Stimulated activated CD4-positive, alpha-beta T cell treated with anti-CD3 and anti-CD28 coated beads, Interleukin-12 subunit alpha, Interleukin-12 subunit beta, amount 100 ng/mL, for 24 hours (primary cell): ENCODE measurements at places on chromosomes 11 and 22.

DNA sequence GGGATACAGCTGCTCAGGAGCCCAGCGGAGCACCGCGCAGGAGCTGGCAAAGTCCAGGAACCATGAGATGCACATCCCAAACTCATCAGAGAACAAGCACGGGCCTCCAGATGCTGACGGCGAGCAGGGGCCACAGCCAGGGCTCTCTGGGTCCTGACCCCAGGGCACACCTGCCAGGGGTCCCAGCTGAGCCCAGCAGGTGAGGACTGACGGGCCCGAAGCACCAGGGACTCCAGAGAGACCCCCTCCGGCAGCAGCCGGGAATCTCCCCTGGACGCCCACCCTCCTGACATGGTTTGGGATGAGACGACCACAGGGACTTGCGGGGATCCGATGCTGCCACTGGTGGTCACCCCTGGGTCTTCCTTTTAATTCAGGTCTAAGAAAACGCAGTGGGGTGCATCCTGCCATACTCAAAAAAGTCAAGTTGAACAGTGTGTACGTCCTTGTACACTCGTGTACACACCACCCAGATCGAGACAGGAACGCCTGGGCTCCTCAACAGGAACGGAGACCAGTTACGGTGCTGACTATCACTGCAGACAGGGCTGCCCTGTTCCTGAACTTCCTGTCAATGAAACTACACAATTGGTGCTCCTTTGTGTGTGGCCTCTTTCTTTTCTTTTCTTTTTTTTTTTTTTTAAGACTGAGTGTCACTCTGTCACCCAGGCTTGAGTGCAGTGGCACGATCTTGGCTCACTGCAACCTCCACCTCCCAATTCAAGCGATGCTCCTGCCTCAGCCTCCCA is 21.9 kb downstream of the TTLL8 start:
- DNase-seq, result no peak

DNA sequence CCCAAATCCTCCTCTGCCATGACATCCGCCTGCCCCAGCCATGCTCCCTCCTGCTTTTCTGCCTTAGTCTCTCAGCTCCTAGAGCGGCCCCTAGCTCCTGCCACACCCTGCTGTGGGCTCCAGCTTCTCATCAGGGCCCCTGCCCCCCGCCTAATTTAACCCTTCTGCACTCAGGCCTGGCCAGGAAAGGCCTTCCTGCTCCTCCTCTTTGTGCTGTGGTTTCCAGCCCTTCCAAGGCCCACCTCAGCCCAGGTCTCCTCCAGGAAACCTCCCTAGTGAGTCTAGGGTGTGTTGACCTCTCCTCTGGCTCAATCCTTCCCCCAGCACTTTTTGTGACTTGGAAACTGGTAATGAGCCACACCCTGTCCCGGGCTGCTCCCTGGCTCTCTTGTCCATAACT is 11.3 kb downstream of the PTPN5 start:
- no peak for DNase-seq

DNA sequence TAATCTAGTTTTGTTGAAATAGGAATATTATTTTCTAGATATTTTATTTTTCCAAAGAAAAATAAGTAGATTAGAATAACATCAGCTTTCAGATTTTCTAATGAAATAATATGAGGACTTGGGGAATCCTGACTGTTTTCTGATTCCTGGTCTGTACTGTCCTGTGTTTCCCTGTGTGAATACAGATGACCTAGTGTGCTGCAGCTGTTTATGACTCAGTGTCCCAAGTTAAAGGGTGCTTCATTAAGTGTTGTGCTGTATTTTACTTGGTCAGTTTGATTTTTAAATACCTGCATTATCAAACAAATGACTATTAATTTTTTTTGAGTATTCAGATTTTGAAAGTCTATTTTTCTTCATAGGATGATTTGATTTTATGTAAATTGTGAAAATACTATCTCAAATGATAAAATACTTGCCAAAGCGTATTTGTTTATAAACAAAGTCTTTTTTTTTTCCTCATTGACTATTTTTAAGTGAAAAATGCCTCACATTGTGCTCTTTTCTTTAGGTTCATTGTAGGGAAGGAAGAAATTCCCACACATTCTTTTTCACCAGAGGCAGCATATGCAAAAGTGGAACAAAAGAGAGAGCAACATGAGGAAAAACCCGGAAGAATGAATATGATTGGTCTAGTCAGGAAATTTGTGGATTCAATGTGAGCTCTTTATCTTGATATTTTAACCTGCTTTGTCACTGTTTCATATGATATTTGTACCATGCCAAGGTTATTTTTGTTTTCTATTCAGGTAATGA is 264.2 kb downstream of the TMEM135 start:
- DNase-seq, result no peak

GRCh38 chr11:125168918-125169456 is 4.4 kb downstream of the PKNOX2 start:
- no peak for DNase-seq

DNA sequence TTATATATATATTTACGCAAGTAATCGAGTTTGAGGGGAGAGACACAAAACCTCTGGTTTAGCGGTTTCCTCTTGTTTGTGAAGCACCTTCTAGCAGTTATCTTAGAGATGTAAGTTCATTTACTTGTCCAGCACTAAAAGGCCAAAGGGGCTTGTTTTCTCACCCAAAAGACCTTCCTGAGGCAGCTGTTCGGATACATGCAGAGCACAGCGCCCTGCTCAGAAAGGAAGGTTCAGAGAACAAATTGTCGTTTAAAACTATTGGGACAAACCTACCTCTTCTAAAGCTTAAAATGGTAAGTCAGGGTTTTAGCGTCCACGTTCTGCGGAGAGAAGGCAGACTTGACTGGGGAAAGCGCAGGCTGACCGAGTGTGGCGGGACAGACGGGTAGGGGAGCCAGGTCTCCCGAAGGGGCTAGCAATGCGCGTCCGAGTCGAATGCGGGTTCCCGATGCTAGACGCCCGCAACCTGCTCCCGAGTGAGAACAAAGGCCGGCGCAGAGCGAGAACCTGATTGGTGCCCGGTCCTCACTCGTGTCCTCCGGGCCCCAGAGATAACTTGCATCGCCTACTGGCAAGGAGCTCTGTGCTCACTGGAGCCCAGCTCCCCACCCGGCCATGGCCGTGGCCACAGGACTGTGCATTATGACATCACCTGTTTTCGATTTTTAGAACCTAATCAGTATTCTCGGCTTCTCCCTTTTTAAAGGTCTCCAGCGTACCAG is 1.0 kb upstream of the SESN3 start:
- DNase-seq, result peak; percentile 47

DNA sequence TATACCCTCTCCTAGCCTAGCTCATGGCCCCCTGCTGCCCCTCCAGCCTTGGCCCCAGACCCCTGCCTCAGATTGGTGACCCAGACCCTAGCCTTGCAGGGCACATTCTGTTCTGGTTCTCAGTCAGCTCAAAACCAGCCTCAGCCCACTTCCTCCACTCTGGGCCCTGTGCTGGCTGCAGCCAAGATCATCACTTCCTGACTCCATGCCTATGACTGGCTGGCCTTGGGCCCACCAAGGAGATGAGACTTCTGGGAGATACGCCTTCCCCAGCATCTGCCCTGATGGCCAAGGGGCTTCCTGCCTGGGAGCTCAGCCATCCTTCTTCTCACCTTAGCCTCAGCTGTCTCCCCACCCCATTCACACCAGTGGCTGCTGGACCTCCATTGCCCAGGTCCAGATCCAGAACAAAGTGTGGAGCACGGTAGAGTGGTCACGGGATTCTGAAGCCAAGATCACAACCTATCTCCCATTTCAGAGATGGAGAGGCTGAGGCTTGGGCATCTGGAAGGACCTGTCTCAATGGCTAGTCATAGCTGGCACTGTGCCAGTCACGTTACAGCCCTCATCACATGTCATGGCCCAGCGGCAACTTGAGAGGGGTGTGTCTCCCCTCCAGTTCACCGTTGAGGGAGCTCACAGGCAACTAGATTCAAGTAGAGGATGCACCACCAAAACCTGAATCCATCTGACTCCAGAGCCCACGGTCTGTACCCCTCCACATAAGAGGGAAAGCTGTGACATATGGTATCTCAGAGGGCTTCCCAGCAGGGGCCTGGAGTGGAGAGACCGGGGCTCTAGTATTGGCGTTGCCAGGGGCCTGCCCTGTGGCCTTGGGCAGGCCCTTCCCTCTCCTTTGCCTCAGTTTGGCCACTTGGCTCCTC is 43.0 kb upstream of the KLHL35 start:
- DNase-seq, result no peak

DNA sequence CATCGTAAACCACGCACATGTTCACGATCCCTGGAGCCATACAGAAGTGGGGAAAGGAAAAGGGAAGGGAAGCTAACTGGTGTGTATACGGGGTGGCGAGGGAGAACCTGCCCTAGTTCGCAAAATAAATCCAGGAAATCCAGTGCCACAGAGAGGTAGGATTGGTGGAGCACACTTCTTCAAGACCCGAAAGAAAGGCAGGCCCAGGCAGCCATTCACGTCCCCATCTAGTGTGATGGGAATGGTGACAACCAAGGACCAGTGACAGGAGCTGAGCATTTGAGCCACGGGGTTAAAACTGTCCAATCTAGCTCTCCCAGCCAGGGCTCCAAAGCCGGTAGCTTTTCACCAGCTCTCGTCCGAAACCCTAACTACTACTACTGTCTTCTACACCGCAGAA is 53.7 kb downstream of the IGSF9B start:
- no peak for DNase-seq
